Stimulated activated CD8-positive, alpha-beta memory T cell treated with anti-CD3 and anti-CD28 coated beads, Interleukin-4, amount 100 ng/mL, for 1 hour (primary cell): ENCODE measurements at places on chromosomes 11 and 22.

- no peak for DNase-seq
Observed at GRCh38 chr11:61815790-61816735, 740 bp downstream of the FADS1 start.

GRCh38 chr11:46519351-46519750, 74.5 kb downstream of the AMBRA1 start:
- DNase-seq: no peak

DNA sequence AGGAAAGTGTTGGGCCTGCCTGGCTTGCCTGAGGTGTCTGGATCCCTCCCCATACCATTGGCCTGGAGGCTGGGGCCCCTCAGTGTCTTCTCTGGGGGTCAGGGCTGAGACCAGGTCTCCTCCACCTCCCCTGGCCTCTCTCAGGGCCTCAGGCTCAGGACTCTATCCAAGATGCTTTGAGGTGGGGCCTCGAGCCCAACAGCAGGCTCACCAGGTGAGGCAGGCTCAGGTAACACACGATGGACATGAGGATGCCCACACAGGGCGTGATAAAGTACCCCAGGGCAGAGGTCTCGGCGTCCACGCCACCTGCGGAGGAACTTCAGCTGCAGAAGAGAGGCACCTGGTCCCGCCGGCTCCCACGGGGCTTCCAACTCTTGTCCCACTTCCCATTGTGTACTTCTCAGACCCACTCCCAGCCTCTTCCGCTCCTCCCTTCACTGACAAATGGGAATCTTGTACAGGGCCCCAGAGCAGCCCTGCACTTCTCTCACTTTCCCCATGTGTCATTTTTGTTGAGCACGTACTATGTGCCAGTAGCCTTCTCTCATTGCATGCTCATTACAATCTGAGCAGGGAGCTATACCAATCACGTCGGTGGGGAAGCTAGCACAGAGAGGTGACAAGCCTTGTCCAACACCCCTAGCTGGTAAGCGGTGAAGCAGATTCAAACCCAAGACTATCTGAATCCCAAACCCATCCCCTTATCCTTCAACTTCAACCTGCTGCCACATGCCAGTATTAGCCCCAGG, 3.8 kb downstream of the SLC29A2 start:
- DNase-seq: no peak

GRCh38 chr11:108926171-108926840, 261.4 kb downstream of the DDX10 start:
- no peak for DNase-seq

- DNase-seq: no peak
Observed at GRCh38 chr11:117915672-117916235, 13.4 kb downstream of the TMPRSS13 start.

GRCh38 chr22:31585161-31585859, 76.7 kb downstream of the PISD start:
- DNase-seq: no peak

GRCh38 chr11:120613264-120614226, 102.0 kb downstream of the GRIK4 start:
- no peak for DNase-seq

- peak; percentile 40 for DNase-seq
Observed at GRCh38 chr11:104705490-104706190, 192.6 kb downstream of the CASP12 start.

DNA sequence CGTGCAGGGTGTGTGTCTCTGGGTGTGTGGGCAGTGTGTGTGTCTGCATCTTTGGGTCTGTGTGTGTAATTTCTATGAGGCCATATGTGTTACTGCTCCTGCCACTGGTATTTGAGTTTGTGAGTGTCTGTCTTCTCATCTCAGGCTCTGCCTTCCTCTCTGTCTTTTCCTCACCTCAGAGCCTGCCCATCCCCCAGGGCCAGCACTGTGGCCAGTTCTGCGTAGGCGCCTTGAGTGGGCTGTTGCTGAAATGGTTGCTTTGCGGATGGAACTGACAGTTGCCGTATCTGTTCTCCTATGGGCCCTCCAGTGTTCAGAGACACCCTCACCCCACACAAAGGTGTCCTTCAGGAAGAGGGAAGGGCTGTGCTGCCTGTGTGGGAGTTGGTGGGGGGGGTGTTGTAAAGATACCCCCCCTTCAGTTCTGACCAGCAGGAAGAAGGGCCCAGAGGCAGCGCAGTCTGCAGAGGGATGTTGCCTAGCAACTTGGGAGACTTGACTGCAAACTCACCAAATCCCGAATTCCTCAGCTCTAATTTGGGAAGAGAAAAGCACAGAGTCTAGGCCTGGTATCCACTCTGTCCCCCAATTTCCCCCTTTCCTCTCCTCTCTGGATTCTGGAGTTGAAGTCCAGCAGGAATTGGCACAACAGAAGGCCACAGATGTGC, 2.0 kb upstream of the NRGN start:
- no peak for DNase-seq

- no peak for DNase-seq
Observed at GRCh38 chr11:2083411-2083810, 55.8 kb downstream of the IGF2 start.

DNA sequence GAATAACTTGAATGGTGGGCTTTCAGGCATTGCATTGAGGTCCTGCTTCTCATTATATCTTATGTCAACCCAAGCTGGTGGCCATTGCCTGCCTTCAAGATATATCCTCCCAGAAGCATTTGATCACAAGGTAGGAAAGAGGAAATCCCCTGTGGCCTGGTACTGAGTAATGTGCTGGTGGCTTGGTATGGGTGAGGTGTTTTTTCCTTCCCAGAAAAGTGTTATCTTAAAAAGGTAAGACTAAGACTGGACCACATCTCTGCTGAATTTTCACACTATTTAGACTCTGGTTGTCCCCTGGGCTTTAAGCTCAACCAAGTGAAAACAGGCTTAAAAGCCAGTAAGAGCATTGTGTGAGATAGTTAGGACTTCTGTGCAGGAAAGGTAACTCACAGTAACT, 3.7 kb downstream of the INSC start:
- DNase-seq: no peak

DNA sequence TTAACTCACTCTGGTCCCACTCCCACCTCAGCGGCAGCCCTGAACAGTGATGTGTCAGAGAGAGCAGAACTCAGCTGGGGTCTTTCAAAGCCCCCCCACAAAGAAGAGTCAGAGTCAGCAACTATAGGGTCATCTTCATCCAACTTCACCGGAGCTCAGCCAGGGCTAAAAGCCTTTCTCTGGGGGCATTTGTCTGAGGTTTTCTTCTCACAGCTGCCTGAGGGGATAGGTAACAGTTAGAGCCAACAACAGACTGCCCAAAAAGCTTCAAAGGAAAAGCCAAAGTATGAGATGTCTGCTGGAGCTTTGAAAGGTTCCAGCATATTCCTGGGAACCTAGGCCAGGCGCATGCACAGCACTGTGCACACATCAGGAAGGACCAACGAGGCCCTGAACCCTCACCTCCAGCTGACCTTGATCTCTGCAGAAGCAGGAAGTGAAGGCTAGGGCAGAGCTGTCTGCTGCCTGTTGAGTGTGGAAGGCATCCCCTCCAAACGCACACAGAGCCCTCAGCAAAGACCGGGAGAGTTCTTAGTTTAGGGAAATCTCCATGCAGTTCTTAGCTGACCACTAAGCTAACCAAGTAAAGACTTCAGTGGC, 28.1 kb upstream of the COMT start:
- DNase-seq: no peak

GRCh38 chr11:118996926-118997626, 862 bp upstream of the CENATAC start:
- no peak for DNase-seq

DNA sequence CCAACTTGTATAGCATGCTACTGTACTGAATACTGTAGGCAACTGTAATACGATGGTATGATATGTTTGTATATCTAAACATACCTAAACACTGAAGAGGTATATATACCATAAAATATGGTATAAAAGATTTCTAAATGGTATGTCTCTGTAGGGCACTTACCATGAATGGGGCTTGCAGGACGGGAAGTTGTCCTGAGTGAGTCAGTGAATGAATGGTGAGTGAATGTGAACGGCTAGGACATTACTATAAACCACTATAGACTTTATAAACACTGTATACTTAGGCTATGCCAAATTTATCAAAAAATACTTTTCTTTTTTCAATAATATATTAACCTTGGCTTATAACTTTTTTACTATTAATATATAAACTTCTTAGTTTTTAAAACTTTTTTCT, 66.8 kb downstream of the ZC3H12C start:
- no peak for DNase-seq
